PC-9 (cell line): ENCODE measurements at places on chromosomes 16 and 17.
A peak's percentile ranks its signal among the peaks of the same experiment; 100 is the strongest.

GRCh38 chr17:34068571-34068970, 186.5 kb upstream of the CCL2 start:
- DNase-seq = no peak

DNA sequence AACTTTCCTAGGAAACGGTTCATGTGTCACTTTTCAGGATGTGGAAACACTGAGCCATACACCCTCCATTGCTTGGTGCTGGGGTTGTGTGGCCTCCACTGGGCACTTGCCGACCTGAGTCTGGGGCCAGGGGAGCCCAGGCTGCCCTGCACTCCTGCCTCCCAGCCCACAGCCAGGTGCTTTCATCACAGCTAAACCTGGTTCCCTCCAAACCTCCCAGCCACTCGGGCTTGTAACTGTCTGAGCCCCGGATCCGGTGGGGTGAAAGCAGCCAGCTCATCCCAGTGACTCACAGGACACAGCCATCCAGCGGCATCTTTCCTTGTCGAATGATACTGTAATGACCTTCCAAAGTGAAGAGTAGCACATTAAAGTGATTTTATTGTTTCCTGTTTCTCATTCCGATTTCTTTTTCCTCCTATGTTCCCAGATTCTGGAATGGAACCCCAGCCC, 19.8 kb downstream of the CARHSP1 start:
- DNase-seq = no peak

DNA sequence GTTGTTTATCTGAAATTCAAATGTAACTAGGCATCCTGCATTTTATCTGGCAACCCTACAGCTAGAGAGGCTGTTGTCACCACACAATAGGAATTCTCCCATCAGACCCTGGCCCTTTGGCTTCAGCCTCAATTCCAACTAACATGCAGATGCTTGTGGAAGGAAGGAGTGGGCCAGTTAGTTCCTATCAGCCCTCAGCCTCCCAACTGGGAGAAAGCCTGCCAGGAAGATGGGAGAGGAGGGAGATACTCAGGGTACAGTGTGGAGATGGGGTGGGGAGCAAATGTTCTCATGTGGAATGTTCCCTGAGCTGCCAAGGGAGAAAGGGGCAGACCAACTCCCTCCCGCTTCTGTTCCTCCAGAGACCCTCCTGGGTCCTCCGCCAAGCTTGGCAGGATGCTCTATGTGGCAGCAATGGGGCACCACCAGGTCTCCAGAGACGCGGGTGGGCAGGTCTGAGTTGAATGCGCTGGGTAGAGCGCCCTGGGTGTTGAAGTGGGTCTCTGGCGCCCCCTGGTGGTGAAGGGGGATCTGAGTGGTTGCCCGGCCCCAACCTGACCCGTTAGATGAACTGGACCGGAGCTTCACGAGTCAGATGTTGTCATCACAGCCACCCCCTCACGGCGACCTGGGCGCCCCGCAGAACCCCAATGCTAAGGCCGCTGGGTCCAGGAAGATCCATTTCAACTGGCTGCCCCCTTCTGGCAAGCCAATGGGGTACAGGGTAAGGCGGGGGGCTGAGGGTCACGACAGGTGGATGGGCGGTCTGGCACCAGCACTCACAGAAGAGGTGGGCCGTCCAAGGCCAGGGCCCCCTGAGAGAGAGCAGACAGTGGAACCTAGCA, 15.2 kb downstream of the GALK1 start:
- peak; percentile 64 for DNase-seq

DNA sequence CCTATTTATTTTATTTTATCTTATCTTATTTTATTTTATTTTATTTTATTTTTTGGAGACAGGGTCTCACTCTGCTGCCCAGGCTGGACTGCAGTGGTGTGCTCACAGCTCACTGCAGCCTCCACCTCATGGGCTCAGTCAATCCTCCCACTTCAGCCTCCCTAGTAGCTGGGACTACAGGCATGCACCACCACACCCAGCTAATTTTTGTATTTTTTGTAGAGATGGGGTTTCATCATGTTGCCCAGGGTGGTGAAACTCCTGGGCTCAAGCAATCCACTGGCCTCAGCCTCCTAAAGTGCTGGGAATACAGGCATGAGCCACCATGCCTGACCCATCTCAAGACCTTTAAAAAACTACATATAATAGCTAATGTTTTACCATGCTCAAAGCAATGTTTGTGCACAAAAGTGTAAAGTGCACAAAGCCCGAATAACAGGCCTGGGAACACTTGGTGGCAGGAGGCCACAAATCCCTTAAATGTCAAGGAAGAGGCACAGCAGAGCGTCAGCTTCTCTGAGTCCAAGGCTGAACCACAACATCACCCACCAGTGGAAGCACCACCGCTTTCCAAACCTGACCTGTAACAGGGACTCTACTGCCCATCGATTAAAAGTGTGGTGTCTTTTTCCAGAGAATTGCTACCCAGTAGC, 30.6 kb upstream of the SLC39A11 start:
- DNase-seq = no peak

GRCh38 chr16:5028950-5029475, 4.7 kb downstream of the NAGPA start:
- no peak for DNase-seq

DNA sequence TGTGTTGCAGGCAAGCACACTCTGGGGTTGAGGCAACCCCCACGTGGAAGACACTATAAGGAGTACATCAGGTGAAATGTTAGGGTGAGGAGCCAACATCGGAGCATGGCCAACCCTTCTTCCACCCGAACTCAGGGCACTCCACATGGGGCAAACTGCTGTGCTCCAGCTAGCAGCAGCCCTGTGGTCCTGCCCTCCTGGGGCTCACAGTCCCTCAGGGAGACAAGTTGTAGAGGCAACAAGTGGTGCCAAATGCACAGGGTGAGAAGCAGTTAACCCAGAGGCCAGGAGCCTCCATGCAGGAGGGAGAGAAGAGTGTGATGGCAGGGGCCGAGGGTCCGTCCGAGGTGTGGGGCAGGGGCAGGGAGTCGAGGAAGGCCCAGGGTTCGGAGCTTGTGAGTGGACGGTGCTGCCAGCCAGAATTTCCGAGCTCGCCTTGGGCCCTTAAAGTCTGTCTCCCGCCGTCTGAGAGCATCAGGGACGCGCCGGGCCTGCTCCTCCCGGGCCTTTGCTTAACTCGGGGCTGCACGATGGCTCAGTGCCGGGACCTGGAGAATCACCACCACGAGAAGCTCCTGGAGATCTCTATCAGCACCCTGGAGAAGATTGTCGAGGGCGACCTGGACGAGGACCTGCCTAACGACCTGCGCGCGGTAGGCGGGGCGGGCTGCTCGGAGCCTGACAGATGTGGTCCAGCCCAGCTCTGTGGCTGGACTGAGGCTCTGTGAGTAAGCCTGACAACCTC, 32.3 kb downstream of the ATPAF2 start:
- DNase-seq = no peak

- DNase-seq = no peak
Measured at GRCh38 chr16:72277749-72278148, 105.8 kb upstream of the PMFBP1 start.

GRCh38 chr16:5837007-5837670, 739.5 kb upstream of the EEF2KMT start:
- no peak for DNase-seq

- DNase-seq = no peak
Measured at GRCh38 chr17:14361470-14361869, 60.6 kb downstream of the HS3ST3B1 start.

DNA sequence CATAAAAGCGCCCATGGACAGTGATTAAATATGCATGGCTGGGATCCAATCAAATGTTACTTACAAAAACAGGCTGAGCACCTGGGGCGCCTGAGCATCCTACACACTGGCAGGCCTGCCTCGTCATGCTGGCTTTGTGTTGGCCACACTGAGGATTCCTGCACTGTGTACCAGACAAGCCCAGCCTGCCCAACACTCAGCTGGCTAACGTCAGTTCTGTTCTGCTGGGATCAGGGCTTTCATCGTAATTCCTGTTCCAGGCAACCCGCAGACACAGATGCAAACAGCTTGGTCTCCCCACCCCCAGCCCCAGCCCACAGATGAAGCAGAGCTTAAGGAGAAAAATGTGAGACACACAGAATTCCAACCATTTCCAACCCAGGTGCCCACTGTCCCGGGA, 30.7 kb downstream of the PIMREG start:
- DNase-seq = no peak

- no peak for DNase-seq
Measured at GRCh38 chr17:67047382-67047781, 3.0 kb downstream of the CACNG1 start.
